ENCODE measurements at places on chromosomes 1 and 21.

GRCh38 chr21:41926807-41927171, 27.0 kb downstream of the C2CD2 start:
- no peak for DNase-seq

DNA sequence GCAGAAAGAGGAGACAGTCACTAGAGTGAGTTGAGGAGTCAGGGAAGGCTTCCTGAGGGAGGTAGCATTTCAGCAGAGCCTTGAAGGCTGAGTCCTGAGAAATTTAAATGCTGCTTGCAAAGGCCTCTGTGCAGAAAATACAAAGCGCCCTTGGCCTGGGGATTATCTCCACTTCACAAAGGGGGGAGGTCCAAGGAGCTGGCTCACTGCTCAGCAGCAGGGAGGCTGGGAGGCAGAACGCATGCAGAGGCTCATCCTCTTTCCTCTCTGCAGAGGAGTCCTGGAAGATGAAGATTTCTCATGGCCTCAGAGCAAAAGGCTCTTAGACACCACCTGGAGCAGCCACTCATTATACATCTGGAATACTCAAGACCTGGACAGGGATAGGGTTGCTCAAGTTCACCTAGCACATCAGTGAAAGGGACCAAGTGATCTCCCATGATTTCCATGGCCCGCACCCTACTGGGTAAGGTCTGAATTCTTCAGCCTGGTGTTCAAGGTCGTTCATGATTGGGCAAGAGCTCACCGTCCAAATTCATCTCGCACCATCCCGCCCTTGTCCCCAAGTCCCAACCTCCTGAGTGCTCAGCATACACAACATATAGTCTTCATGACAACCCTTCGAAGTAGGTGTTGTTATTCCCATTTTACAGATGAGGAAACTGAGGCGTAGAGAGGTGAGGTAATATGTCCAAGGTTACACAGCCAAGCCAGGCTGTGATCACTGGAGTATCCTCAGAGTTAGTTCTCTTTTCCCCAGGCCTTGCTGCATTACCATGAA, 9.0 kb downstream of the SLC1A7 start:
- DNase-seq, result no peak

GRCh38 chr1:54229281-54229891, 29.4 kb downstream of the MRPL37 start:
- no peak for DNase-seq

GRCh38 chr1:211635597-211636205, 39.7 kb downstream of the NEK2 start:
- no peak for DNase-seq

DNA sequence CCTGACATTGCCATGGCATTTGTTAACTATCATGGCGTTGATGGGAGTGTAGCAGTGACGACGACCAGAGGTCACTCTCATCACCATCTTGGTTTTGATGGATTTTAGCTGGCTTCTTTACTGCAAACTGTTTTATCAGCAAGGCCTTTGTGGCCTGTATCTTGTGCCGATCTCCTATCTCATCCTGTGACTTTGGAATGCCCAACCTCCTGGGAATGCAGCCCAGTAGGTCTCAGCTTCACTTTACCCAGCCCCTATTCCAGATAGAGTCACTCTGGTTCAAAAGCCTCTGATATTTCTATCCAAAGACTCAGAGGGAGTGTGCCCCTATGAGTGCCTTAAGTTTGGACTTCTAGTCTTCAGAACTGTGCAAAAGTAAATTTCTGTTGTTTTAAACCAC, 130.1 kb downstream of the ADAMTS1 start:
- DNase-seq, result no peak

DNA sequence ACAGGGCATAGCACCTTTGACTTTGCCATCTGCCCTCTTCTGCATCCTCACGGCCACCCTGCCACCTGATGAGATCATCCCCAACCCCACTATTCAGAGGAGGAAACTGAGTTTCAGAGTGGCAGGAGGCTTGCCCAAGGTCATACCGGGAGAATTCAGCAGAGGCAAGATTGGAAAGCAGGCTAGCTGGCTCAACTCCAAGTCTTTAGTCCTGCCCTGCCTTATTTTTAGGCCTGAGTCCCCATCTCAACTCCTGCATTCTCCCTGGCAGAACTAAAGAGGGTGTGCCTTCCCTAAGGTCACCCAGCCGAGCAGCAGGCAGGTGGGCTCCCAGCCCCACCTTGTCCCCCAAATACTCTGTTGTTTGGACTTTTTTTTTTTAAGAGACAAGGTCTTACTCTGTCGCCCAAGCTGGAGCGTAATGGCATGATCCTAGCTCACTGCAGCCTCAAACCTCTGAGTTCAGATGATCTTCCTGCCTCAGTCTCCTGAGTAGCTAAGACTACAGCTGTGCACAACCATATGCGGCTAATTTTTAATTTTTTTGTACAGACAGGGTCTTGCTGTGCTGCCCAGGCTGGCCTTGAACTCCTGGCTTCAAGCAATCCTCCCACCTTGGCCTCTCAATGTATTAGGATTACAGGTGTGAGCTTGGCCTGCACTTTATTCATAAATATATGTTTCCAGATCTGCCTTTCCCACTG, 13.8 kb upstream of the FGR start:
- no peak for DNase-seq

GRCh38 chr1:187451238-187451637, 622.5 kb downstream of the PLA2G4A start:
- no peak for DNase-seq

DNA sequence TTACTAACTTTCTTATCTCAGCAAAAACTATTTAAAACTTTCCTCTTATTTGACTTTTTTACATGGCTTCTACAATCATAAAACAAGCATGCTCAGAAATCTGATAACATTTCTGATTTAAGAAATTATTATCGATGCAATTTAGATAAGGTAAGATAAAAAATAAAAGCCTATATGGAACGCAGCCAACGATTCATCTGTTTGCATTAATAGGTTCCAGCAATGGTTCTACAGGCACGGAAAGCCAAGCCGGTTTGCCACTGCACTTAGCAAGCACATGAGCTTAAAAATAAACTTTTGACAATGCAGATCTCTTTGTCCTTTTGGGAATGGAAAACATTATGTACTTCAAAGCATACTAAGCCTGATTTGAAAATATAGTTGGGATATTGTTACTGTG, 77.5 kb upstream of the KCNK2 start:
- no peak for DNase-seq

- no peak for DNase-seq
Observed at GRCh38 chr1:215181518-215181917, 99.0 kb downstream of the KCNK2 start.

DNA sequence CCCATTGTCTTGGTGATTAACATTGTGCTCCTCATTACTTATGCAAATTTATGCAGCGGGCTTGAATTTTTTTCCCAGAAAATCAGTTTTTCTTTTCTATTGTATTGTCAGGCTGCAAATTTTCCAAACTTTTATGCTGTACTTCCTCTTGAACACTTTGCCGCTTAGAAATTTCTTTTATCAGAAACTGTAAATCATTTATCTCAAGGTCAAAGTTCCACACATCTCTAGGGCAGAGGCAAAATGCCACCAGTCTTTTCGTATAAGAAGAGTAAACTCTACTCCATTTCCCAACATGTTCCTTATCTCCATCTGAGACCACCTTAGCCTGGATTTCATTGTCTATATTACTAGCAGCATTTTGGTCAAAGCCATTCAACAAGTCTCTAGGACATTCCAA, 113.9 kb upstream of the OLFM3 start:
- DNase-seq, result no peak

GRCh38 chr21:28174701-28175100, 818.0 kb downstream of the LTN1 start:
- no peak for DNase-seq

DNA sequence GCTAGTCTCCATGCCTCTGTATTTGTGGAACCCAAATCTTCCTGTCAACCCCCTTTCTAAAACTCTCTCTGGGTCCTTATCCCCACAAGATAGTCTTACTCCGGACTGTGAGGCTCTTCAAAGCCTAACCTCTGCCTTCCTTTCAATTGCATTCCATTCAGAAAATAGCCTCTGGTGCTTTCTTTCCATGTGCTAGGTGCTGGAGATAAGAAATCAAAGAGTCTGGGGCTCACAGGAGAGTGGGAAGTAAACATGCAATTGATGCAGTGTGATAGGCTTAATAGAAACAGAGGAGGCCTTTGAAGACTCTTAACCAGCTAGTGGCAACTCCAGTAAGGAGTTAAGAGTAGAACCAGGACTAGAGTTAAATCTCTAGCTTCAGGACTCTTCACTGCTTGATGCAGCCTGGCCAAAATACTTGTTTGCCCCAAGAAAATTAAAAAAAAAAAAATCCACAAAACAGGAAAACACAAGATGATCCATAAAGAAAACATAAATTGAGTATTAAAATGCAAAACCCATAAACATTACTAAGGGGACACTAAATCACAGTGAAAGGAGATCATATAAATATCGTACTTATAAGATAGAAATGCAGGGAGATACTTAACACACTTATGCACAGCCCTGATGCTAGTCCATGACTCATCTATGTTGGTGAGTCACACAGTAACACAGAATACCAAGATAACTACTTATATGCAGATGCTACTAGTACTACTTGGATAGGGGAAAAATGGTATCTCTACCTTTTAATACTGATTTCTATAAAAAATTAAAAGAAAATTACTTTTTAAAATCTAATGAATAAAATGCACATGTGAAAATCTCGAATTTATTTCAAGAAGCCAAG, 341.5 kb downstream of the KCNH1 start:
- DNase-seq, result no peak

DNA sequence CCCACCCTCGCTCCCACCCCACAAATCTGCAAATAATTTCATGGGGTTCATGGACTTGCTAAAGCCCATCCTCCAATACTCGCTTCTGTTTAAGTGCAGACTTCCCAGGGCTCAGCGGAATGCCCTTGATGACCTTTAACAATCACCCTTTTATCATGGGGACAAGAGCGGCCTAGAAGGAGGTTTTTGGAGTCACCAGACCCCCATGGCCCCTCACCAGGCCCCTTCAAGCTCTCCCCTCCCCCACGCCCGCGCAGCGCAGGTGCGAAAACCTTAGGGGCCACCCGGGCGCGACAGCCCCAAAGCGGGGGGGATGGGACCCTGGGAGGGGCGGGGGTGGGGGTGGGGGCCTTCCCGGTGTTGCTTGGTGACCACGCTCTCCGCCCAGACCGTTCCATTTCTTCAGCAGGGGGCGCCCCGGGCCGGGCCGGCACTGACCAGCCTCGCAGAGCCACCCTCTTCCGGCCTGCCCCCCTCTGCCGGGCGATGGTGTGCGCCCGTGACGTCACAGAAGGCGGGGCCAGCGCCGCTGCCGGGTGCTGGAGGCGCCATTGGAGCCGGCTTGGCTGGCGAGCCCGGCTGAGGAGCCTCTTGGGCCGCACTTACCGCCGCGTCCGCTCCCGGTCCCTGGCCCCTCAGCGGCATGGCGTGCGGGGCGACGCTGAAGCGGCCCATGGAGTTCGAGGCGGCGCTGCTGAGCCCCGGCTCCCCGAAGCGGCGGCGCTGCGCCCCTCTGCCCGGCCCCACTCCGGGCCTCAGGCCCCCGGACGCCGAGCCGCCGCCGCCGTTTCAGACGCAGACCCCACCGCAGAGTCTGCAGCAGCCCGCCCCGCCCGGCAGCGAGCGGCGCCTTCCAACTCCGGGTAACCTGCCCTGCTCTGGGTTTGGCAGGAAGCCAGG, at the start of gene AKIRIN1:
TSS of gene AKIRIN1 (plus strand) at position 539 of the 900 bp plus-strand sequence. CDS start at position 644, 105 bp downstream.
- DNase-seq, result peak; percentile 95

- DNase-seq, result no peak
Observed at GRCh38 chr1:221689138-221689537, 52.8 kb downstream of the DUSP10 start.

DNA sequence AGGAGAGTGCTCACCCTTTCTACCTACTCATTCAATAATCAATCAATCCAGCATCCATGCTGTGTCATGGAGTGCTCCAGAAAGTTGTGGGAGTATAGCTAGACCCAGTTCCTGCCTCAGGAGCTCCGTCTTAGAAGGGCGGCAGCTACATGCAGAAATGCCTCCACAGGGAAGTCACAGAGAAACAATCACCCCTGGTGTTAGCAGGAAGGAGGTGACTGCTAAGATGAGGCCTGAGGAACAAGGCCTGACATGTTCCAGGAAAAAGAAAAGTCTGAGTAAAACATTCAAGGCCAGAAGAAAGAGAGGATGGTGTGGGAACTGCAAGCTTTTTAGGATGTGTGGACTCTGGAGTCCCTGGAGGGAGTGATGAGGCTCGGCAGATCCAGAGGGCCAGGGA, 142.5 kb upstream of the MAGI3 start:
- no peak for DNase-seq

GRCh38 chr1:187443939-187444338, 615.2 kb downstream of the PLA2G4A start:
- DNase-seq, result no peak

DNA sequence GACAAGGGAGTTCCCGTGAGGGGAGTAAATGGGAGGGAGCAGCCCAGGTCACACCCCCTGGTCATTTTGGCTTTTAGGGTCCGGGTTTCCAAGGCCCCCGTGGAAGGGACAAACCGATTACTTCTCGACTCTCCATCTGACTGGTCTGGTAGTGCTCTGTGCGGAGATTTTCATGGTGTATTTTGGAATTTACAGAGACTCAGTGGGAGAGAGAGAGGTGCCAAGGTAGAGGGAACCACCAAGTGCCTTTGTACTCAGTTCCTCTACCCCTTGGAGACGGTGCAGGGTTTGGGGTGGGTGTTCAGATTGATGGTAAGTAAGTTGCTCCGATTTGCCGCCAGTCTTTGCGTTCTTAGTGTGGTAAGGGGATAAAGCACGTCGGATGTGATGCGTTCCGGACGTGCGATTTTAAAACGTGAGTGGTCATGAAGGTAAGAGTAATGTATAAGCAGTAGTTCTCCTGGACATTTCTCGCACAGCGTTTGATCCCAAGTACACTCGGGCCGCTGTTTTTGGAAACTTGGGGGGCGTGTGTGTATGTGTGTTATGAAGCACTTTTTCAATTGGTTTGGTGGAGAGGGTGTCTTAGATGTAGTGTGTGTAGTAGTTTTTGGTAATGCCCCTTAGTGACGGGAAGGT, 682 bp downstream of the SUCO start:
- DNase-seq, result peak; percentile 39

DNA sequence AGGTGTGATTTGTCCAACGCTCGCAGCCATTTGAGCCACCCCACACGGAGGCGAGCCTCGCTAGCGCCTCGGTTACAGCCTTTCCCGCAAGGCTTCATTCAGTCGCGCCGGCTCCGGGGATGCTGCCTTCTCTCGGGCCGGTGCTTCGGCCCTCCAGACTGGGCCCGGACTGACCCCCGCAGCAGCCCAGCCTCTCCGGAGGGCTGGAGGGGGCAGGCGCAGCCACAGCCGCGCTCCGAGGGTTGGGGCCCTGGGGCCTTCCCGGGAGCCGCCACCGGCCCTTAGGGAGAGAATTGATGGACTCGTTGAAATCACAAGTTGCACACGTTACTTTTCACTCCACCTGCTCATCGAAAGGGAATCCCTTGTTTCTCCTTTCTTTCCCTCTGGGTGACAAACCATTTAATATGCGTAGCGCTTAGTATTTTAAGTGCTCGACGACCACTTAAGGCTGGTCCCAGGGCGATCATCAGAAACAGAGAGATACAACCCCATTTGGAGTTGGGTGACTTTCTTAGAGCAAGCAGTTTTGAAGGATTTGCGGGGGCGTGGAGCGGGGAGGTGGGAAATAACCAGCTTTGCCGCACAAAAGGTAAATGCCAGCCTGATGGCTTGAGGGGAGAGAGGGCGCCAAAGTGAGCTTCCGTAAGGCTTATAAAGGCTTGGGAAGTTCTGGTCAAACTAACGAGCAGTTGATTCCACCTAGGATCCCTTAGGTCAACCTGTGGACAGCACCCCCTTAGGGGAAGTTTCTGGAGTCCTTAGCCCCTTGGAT, 24.6 kb upstream of the ENAH start:
- no peak for DNase-seq
